Activated CD4-positive, alpha-beta T cell treated with anti-CD3 and anti-CD28 coated beads, Interleukin-2, Interleukin-6, amounts not matched to agents 100 ng/mL and 50 ng/mL, durations not matched to agents 16 hours and 8 hours (primary cell): ENCODE measurements at places on chromosomes 6 and 20.
A peak's percentile ranks its signal among the peaks of the same experiment; 100 is the strongest.

- DNase-seq = no peak
Measured at GRCh38 chr6:106027758-106028157, 58.4 kb upstream of the PRDM1 start.

- DNase-seq = no peak
Measured at GRCh38 chr6:116313101-116313776, 33.5 kb upstream of the TSPYL1 start.

- no peak for DNase-seq
Measured at GRCh38 chr6:30344191-30344867, 627 bp upstream of the RPP21 start.

- no peak for DNase-seq
Measured at GRCh38 chr20:34871966-34872621, 562 bp downstream of the GGT7 start.

- no peak for DNase-seq
Measured at GRCh38 chr6:114068771-114069170, 97.8 kb upstream of the HDAC2 start.

DNA sequence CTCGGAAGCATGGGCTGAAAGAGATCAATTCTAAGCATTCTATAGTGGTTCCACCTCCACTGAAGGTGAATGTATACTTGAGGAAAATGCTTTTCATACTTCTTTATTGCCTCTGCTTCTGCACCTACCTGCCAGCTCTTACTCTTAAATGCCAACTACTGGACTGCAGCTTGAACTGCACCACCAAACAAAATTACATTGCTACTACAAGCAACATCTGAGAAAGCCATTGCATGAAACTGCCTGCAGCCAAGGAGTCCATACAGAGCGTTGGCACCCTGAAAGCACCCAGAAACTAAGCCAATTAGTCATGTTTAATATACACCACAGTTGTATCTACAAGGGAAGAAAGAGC lies 440.9 kb downstream of the BTBD3 start:
- no peak for DNase-seq

DNA sequence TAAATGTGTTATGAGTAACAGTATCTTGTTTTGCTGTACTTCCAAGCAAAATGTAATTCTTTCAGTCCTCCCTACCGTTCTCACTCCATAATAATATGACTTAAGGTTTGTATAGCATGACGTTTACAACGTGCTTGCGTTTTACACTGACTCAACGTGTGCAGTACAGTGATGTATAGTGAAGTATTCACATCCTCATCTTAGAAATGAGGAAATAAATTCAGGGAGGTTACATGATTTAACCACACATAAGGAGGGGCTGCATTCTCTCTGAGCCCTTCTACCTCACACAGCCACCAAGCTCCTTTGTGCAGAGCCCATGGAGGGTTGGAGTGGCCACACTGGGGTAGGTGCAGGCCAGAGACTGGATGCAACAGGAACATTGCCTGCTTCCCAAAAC lies 164.5 kb downstream of the MTHFD1L start:
- no peak for DNase-seq

- DNase-seq = peak; percentile 29
Measured at GRCh38 chr6:100347901-100348550, 116.7 kb downstream of the SIM1 start.

GRCh38 chr6:71621918-71622519 lies 264.3 kb upstream of the RIMS1 start:
- DNase-seq = no peak

- DNase-seq = no peak
Measured at GRCh38 chr6:8013763-8014162, 50.4 kb downstream of the BLOC1S5 start.

GRCh38 chr20:19706463-19706862 lies 51.6 kb upstream of the RIN2 start:
- DNase-seq = no peak

GRCh38 chr6:90982051-90982450 lies 395.2 kb upstream of the MAP3K7 start:
- DNase-seq = no peak

DNA sequence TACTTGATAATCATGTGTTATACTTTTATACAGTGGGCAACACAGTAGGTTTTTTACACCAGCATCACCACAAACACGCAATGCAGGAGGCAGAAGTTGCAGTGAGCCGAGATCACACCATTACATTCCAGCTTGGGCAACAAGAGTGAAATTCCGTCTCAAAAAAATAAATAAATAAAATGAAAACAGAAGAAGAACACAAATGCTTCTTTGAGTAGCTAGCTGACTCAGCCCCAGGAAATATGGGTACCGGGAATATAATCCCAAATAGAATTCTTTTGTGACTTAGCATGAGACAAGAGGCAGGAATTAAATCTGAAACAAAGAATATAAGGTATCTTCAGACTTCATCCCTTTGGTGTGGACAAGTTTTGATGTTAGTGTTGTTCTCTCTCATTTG lies 164.2 kb upstream of the ATXN1 start:
- no peak for DNase-seq

GRCh38 chr6:82584856-82585255 lies 221.2 kb downstream of the TPBG start:
- no peak for DNase-seq

DNA sequence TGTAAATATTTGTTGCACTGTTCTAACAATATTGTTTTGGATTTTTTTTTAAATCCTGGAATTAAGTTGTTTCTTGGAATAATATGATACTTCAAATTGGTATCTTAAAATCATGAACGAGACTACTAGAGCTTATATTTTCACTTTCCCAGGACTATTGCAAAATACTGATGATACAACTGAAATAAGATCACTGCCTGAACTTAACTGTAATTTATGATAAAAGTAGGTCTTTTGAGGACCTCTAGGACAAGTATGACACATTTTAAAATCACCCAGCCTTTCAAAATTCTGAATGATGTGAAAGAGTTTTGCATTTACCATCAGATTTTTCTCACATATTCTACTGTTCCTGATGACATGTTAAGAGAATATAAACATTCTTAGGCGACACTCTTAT lies 8.6 kb upstream of the UBE2J1 start:
- DNase-seq = no peak

- DNase-seq = no peak
Measured at GRCh38 chr6:166836785-166837718, 119.3 kb downstream of the RNASET2 start.

GRCh38 chr6:68238097-68238601 lies 396.9 kb upstream of the ADGRB3 start:
- no peak for DNase-seq

GRCh38 chr6:107493158-107494057 lies 3.5 kb downstream of the SOBP start:
- no peak for DNase-seq

DNA sequence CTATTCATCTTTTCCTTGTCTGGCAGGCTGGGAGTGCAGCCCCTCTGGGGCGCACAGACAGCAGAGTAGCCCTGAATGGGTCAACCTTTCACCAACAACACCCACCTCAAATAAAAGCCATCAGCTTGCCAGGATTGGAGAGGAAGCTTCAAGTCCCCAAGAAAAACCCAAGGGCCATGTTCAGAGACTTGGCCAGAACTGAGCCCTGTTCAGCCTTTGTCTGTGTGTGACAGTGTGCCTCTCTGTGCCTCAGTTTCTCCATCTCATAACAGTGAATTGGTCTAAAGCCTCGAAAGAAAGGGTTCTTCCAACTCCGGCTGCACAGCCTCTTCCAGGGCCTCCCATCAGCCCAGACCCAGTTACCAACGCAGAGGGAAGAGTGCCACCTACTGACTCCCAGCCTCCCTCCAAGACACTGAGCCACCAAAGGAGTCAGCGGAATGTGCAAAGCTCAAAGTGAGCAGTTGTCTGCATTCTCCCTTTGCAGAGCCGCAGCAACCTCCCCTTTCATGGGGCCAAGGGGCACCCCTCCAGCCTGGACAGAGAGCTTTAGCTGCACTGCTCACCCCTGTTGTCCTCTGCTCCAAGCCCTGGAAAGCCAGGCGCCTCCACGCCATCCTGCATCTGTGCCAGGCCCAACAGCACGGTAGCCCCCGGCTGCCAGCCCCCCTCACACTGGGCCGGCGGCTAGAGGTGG lies 82.7 kb upstream of the TOP1 start:
- DNase-seq = peak; percentile 42

DNA sequence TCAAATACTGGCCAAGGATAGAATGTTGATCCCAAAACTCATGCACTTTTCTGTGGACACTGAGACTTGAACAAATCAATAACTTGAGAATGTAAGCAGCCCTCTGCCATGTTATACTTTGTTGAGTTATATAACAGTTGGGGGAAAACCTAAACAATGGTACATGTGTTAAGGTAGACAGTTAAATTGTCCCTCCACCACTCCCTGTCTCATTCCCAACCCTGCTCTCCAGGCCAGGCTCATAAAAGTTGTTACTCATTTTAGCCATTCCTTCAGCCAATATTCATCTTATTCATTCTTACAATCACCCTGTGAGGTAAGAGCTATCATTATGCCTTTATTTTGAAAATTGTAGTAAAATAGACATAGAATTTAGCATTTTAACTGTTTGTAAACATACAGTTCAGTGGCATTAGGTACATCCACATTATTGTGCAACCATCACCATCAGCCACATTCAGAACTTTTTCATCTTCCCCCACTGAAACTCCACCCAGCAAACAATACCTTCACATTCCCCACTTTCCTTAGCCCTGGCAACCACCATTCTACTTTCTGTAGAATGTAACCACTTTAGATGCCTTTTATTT lies 38.2 kb upstream of the IER3 start:
- no peak for DNase-seq

GRCh38 chr20:59748619-59749191 lies 144.4 kb downstream of the PHACTR3 start:
- no peak for DNase-seq

- DNase-seq = no peak
Measured at GRCh38 chr6:73642530-73642929, 11.3 kb downstream of the SLC17A5 start.

DNA sequence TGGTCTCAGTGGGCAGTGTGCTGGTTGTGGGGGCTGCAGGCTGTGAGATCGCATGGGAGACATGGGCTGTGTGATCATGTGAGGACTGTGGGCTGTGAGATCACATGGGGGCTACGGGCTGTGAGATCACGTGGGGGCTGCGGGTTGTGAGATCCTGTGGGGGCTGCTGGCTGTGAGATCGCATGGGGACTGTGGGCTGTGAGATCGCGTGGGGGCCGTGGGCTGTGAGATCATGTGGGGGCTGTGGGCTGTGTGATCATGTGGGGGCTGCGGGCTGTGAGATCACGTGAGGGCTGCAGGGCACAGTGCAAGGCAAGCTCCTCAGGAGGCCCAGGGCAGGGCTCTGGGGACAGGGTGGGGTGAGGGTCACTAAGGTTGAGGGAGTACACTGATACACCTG lies 140.5 kb upstream of the CST7 start:
- DNase-seq = no peak

DNA sequence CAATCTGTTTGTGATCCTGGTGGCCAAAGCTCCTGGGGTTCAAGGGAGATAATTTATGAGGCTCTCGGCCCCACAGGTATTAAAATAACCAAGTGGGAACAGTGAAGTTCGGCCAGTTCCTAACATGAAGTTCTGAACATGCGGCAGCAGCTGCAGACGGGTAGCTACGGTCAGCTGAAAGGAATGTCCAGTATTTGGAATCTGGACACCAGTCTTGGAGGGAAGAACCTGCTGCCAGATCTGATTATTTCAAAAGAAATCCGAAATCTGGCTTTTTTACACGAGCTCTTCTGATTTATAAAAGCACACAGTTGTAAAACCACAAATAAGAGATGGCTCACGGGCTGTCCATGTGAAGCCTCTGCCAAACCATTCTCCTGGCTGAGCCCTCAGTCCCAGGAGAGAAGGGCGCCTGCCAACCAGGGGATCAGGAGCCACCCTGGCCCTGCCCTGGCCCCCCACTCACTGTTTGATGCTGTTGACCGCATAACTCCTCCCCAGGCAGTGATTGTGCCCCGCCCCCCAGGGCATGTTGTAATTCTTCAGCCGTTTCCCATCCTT lies 28.2 kb upstream of the KCNB1 start:
- DNase-seq = no peak

GRCh38 chr6:92822222-92822621 lies 597.1 kb downstream of the EPHA7 start:
- DNase-seq = no peak

GRCh38 chr6:140079328-140079727 lies 704.9 kb upstream of the CITED2 start:
- DNase-seq = no peak

GRCh38 chr6:132812756-132813172 lies 1.6 kb upstream of the RPS12 start:
- DNase-seq = no peak

DNA sequence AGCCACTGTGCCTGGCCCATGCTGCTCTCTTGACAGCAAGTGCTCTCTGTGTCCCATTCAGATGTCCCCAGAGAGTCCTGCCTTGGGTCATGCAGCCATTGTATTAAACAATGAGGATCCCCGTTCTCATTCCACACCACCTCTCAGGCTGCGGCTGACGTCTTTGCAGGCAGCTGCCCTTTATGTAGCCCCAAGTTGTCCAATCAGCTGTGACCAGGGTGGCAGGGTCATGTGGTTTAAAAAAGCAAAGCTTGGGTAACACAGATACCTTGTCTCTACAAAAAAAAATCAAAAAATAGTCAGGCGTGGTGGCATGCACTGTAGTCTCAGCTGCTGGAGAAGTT lies 13.2 kb downstream of the GCNT2 start:
- no peak for DNase-seq

DNA sequence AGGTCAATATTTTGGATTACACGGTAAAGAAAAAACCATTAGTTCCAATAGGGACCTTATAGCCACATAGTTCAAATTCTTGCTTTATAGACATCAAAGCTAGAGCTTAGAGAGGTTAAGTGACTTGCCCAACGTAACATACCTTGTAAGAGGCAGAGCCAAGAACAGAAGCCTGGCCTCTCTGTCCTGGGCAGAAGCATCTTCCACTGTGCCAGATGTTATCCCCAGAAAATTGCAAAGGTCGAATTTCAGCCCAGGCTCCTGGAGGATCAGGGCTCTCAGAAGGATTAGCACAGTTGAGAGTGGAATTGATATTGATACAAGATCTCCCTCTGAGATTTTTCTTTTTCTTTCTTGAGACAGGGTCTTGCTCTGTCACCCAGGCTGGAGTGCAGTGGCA lies 6.1 kb downstream of the SMIM28 start:
- DNase-seq = no peak

GRCh38 chr20:573414-574296 lies 30.1 kb upstream of the CSNK2A1 start:
- no peak for DNase-seq

- no peak for DNase-seq
Measured at GRCh38 chr20:47810116-47810677, 24.9 kb upstream of the SULF2 start.

DNA sequence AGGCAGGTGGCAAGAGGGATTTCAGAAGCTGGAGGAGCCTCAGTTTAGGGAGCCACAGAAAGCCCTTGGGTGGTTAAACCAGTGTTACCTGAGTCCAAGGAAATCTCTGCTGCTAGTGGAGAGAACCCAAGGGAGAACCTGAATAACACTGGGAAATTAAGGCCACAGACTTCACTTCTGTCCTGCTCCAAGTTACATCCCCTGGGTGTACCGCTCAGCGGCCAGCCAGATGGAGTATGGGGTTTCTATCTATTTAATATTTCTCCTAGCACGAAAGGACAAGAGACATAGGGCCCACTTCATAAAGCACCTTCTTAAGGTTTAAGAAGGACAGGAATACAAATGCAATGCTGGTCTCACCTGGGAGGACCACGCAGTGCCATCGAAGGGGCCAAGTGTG lies 5.8 kb upstream of the CNKSR3 start:
- no peak for DNase-seq
